Caki2 (cell line): ENCODE measurements at places on chromosomes 2 and 18.

DNA sequence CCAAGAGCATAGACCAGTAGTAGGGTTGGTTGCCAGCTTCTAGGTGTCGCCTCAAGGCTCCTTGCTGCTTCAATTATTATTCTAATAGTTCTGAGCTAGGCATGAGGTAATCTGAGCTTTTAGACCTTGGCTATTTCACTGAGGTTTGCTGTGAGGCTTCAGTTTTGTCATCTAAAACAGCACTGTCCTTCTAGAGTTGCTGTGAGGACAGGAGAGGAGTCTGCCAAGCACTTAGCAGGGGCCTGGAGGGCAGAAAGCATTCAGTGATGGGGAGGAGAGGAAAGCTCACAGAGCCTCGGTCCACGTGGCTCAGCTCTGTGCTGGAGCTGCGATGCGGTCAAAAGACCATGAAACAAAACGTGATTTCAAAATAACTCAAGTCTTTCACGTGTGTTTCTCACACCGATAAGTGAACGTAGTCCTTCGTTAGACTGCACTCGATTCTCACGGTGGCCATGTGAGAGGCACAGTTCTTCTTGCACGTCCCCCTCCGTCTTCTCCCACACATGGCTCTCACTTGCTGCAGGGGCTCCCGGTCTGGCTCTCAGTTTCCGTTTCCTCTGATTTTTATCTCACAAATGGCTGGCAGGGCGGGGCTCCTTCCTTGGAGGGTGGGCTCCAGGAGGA, 113.7 kb downstream of the B3GNT2 start:
- no peak for DNase-seq

DNA sequence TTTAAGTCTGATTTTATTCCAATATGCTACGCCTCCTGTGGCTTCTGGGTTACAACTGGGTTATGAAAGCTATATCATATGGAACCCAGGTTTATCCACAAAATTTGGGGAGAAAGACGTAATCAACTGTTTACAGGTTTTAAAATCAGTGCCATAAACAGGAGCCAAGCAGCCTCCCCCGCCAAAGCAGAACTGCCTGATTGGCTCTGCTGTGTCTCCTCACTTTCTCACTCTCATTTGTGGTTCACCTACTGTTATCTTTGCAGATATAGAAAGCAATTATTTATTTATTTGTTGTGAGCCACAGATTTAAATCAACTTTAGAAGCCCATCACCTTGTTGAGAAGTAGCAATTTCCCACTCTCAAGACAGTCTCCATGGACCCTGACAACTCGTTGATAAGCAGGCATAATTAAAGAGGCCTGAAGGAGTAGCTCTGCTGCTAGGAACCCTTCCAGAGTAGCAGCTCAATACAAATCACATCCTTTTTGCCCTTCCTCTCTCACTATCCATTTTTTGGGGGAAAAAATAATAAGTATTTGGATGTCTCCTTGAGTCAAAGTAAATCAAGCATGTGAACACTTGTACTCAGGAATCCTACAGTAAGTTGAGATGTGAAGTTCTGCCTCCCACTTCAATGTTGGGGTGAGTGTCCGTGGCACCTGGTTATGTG, 191.0 kb upstream of the CCDC150 start:
- no peak for DNase-seq

GRCh38 chr2:62305421-62306176, 109.7 kb downstream of the B3GNT2 start:
- DNase-seq: no peak

- no peak for DNase-seq
These were observed 48.7 kb upstream of the ANXA4 start for GRCh38 chr2:69693059-69693774.

- DNase-seq: no peak
These were observed 214.7 kb downstream of the SS18 start for GRCh38 chr18:25875551-25876240.

DNA sequence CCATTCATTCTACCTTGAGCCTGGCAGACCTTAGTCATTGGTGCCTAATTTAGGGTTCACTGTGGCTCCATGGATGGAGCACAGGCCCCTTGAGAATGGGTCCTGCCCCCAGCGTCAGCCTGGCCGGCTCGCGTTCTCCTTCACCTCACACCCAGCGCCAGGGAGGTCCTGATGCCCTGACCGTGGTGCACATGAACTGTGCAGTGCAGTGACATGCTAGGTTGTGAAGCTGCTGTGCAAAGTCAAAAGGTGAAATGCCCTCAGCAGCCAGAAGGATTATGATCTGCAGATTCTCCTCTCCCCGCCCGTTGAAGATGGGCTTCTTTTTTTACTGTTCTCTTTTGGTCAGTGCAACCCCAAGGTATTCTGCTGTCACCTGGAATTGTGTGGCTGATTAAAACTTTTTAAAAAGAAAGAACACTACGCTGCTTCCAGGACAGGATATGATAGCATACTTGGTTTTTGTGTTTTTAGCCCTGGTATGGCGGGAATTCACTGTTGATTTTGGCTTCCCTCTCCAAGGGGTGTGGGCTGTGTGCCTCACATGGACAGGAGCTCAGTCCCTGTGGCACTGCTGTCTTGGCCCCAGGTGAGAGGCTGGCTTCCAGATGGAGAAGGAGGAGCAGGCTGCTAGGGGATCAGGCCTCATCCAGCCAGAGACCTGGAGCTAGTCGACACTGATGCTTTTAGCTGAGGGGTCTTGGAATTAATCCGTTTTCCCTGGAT, 49.4 kb upstream of the MCFD2 start:
- DNase-seq: peak; percentile 67

DNA sequence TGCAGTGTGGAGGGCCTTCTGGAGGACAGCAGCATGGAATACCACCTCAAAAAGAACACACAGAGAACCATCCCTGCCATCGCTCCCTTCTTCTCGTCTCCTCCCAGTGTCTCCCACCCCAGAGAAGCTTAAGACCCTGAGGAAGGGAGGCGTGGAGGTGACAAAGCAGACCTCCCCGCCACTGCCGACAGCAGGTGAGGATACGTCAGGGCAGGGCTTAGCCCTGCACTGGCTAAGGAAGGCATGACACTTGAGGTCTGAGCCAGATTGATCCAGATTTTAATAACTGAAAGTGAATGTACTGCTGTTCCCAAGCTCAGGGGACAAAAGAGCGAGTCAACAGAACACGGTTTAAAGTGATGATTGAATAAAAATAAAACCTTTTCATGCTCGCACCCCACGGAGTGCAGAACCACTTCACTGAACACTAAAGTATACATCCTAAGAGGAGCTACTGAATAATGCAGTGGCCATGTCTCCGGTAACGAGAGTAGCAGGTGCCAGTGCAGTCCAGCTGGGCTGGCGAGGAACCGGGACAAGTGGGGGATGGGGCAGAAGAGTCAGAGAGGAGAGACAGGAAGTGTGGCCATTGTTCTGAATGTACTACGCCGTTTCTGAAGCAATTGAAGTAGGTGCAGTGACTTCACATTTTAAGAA, 391.0 kb downstream of the CDH2 start:
- DNase-seq: no peak
